ENCODE measurements at places on chromosomes 4 and X.

- DNase-seq: peak; percentile 39
Measured at GRCh38 chr4:17468619-17469221, 43.2 kb downstream of the QDPR start.

GRCh38 chr4:169342906-169343564 lies 72.3 kb upstream of the SH3RF1 start:
- DNase-seq: no peak

DNA sequence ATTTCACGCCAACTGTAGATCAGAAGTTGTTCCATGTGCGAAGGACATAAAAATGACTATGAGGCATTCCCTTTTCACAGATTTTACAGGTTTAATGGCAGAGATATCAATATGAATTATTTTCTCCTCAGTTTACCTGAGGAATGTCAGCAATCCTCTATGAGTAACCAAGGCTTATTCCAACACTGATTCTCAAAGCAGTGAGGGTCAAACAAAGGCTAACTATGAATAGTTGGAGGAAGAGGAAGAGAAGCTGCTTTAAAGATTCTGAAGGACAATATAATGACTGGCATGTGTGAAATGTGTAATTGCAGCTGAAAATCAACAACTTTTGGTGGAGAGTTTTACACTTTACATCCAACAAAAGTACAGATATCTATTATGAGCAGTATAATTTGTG lies 29.1 kb downstream of the NAF1 start:
- no peak for DNase-seq

- DNase-seq: no peak
Measured at GRCh38 chrX:153908219-153908860, 3.9 kb downstream of the AVPR2 start.

DNA sequence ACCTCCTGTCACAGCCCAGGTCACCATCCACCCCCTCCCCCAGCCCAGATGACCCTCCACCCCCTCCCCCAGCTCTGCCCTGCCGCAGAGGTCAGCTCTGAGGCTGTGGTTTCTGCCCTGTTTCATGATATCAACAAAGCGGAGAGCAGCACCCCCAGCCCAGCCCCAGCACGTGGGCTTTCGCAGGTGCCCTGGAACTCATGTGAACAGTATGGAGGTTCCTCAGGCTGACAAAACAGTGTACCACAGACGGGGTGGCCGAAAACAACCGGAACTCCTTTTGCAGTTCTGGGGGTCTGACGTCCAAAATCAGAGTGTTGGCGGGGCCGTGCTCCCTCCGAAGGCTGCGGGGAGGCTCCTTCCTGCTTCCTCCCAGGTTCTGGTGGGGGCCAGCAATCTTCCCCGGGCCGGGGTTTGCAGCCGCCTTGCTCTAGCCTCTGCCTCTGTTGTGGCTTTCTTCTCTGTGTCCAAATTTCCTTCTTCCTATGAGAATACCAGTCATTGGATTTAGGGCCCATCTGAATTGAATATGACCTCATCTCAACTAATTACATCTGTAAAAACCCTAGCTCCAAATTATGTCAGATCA lies 7.9 kb upstream of the PSAPL1 start:
- no peak for DNase-seq

DNA sequence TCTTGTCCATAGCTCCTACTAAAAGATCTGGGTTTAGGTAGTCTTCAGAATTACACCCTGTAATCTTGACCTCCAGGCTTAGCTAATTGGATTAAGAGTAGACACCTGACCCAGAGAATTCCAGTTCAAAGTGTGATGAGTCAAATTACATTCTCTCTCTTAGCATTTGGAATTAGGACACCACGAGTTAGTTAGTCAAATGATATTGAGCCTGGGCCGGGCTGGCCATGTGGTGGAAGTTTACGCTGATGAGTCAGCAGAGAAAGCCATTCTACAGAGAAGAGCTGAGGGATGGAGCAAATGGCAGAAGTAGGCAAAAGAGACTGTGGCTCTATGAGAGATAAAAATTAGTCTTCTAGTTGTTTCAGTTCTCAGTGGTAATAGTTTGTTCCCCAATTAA lies 31.1 kb downstream of the CEP44 start:
- DNase-seq: no peak

GRCh38 chr4:106317815-106318214 lies 1.5 kb downstream of the AIMP1 start:
- DNase-seq: no peak

GRCh38 chr4:113411496-113411938 lies 350.0 kb downstream of the CAMK2D start:
- no peak for DNase-seq

DNA sequence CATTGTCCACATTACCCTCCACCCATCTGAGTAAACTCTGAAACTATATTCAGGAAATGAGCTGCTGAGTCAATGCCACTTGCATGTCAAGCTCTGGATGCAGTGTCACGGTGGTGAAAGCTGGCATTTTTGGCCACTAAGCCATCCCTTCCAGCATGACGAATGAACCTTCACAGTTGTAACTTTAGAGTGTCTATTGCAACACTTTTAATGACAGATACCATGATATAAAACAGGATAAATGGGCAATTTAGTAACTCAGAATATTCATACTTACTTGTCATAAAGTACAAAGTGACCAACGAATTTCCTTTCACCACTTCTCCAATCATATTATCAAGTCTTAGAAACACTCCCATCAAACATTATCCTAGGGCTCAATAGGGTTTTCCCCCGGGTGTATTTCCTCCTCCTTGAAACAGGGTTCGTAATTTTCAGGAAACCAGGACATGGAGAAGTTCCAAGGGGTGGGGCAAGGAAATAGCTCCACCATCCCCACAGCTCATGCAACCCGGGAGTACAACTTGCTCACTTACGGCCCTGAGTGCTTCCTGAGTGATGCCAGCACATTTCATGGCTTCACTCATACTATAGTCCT lies 73.1 kb downstream of the MTHFD2L start:
- no peak for DNase-seq

DNA sequence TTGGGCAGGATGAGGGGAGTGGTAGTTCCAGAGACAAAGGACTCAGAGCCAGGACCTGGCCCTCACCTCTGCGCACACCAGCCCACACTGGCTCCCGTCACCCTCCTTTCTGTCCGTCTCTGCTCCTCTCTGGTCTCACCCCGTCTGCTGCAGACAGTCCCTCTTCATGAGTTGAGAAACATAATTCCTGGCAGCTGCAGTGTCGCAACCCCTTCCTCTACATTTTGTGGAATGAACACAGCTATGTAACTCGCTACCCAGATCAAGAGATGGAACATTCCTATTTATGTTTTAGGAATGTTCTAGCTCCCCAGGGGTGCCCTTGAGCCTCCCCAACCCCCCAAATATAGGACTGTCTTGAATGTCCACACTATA lies 59.3 kb downstream of the SHROOM2 start:
- no peak for DNase-seq

GRCh38 chr4:2867758-2868491 lies 24.3 kb downstream of the ADD1 start:
- peak; percentile 55 for DNase-seq

- DNase-seq: no peak
Measured at GRCh38 chrX:149004936-149005335, 500.2 kb downstream of the IDS start.

- DNase-seq: no peak
Measured at GRCh38 chrX:74242484-74243138, 61.4 kb upstream of the ZCCHC13 start.

GRCh38 chr4:94940520-94940908 lies 182.8 kb downstream of the BMPR1B start:
- DNase-seq: no peak

- DNase-seq: no peak
Measured at GRCh38 chr4:174214101-174214878, 69.2 kb downstream of the FBXO8 start.

- DNase-seq: peak; percentile 46
Measured at GRCh38 chr4:128653527-128654444, 155.7 kb upstream of the JADE1 start.

DNA sequence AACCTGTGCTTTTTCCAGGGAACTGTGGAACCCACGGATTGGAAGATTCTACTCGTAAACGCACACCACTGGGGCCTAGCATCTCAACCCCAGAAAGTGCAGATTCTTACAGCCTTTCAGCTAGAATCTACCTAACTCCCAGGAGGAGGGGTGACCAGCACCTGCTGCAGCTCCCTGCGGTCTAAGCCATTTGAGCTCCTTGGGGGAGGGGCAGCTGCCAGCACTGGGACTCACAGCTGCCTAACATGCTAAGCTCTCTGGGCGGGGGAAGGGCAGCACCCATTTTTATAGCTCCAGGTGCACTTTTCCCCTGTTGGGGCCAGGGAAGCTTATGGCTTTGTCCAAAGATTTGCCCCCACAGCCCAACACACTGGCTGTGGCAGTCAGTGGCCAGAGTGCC lies 595.7 kb upstream of the EPHA5 start:
- no peak for DNase-seq

- no peak for DNase-seq
Measured at GRCh38 chr4:20592663-20593062, 107.6 kb upstream of the PACRGL start.

GRCh38 chrX:771536-771935 lies 140.9 kb downstream of the SHOX start:
- DNase-seq: no peak

GRCh38 chr4:185332575-185333464 lies 62.9 kb downstream of the LRP2BP start:
- no peak for DNase-seq

DNA sequence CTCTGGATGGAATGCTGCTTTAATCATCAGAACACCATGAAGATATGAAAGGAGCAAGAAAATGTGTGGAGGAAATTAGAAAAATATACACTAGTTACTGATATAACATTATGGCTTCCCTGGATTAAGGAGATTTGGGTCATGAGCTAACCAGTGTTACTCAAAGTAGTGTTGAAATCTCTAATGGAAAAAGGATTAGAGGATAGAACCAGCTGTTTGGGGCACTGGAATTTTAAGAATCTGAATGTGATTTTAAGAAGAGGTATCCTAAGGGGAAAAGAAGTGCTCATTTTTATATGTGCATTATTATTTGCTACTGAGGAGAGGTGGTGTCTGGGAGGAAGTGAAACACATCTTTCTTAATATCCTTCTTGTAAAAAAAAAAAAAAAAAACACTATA lies 164.1 kb upstream of the PPARGC1A start:
- no peak for DNase-seq

DNA sequence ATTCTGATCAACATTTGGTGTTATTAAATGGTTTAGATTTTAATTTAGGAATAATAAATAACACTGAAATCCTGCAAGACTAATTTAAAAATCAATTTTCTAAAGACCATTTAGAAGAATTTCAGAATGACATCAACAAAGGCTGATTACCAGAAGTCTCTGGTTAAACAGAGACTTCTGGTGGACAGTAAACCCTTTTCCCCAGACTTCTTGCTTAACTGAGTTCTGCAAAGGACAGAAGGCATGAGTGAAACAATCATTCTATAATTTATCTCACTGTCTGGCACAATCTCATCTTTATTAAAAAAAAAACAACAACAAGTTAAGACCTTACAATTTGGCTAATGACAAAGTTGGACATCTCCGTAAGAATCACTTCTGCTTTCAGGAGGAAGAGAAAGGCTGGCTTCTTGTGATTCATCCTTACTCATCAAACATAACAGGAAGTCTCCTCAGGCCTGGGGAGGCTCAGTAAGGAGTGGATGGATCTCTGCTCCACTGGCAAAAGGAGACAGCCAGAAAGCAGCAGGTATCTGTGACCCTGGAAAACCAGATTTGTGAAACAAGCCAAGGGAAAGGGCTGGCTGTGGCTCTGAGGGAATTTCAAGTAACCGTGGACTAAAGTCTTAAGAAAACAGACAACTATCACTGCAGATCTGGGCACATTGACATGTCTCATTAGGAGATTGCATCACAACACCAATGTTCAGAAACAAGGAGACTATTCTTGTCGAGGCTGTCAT lies 908 bp upstream of the TLR6 start:
- no peak for DNase-seq

- DNase-seq: no peak
Measured at GRCh38 chr4:180949424-180950213, 1293.6 kb upstream of the TENM3 start.

All from right lung (tissue), 10 donors.